Mesenteric fat pad (tissue), 1 donor: ENCODE measurements at places on chromosomes 11 and 22.

- DNase-seq = no peak
These were observed 17.4 kb downstream of the CTSC start for GRCh38 chr11:88320149-88320559.

DNA sequence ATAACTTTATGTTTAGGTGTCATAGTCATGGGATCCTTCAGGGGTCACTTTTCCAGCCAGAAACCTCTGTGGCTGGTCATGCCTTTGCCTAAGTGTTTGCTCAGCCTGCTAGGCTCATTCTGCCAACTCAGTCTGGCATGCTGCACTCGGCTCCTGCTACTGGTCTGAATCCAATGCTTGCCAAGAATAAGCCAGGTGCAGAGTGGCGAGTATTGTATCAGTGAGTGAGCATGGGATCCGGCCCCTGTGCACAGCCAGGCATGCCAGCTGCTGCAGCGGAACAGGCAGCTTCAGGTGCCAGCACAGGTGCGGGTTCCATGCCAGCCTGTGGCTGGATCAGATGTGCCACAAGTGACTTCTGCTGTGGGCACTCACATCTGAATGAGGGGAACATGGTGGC, 1269.3 kb upstream of the CNTN5 start:
- DNase-seq = peak; percentile 45

- DNase-seq = no peak
These were observed 131.9 kb upstream of the TEAD1 start for GRCh38 chr11:12542186-12542935.

DNA sequence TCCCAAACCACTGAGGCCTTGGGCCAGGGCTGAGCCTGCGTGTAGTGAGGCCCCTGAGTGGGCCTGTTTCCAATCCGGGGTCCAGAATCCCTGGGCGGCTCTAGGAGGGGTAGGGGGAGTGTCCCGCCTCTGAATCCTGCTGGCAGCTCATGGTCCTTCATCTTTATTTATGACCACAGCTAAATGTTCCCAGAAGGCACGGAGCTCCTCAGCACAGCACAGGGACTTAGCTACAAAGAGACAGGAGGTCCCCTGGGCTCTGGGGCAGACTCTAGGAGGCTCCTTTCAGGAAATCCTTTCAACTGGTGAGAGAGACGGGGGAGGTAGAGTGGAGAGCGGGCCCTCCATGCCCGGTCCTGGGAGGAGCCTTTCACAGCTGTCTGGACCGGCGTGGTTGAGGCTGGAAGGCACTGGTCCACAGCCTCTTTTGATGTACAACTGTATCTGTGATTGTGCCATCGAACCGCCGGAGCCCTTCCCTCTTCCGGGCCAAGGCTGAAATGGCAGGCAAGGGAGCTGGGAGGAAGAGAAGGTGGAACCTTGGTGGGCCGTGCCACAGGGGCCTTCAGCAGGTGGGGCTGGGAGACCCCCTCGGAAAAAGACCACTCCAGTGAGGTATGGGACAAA, 46.8 kb downstream of the SCUBE1 start:
- no peak for DNase-seq

- DNase-seq = no peak
These were observed 20.0 kb upstream of the CASP12 start for GRCh38 chr11:104918113-104918824.

DNA sequence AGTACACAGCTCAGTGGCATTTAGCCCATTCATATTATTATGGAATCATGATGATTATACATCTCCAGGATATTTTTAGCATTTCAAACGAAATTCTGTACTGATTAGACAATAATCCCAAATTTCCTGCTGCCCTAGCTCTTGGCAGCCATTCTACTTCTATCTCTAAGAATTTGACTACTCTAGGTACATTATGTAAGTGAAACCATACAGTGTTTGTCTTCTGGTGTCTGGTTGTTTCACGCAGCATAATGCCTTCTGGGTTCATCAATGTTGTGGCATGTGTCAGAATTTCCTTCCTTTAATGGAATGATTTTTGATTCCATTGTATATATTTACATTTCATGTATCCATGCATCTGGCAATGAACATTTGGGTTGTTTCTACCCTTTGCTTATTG, 517.7 kb downstream of the ETS1 start:
- no peak for DNase-seq

DNA sequence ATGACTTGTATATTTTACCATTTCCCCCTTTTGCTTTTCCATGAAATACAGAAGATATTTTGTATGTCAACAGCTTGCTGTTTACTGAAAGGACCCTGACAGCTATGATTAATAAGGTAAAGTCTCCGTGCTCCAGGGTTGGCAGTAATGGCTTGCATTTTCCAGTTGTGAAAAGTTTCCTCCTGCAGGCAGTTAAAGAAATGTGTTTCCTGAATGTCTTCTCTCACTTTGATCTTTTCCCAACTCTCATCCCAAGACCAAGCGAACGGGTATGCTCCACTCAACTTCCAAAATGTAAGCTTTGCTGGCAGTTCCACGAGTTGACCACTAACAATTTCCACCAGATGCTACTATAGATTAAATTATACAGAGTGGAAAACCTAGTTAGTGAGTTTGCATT, 8.9 kb downstream of the FIBIN start:
- DNase-seq = no peak

- no peak for DNase-seq
These were observed 49.0 kb downstream of the GRAMD4 start for GRCh38 chr22:46669201-46669600.

- no peak for DNase-seq
These were observed 272.8 kb downstream of the FAM76B start for GRCh38 chr11:95516786-95517185.

DNA sequence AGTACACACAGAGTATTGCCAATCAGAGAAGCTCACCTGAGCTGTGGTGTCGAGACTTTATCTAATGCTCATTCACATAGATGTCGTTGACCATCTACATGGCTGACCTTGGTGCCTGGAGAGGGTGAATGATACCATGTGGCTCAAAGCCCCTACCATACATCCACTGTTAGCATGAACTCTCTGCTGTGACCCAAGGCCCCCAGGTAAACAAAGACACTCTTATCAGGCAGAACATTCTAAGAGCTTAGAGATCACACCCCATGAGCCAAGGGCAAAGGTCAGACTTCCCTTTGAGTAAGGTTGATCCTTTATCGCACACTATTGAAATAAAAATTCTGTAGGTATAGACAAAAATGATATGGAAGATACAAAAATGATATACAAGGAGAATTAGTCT, 15.0 kb upstream of the PIWIL3 start:
- no peak for DNase-seq

- no peak for DNase-seq
These were observed 7.7 kb downstream of the LHFPL7 start for GRCh38 chr22:24938741-24939341.

- no peak for DNase-seq
These were observed 711.6 kb upstream of the LRRC4C start for GRCh38 chr11:42171046-42171445.

GRCh38 chr11:10294290-10294953, 403 bp upstream of the SBF2 start:
- no peak for DNase-seq

DNA sequence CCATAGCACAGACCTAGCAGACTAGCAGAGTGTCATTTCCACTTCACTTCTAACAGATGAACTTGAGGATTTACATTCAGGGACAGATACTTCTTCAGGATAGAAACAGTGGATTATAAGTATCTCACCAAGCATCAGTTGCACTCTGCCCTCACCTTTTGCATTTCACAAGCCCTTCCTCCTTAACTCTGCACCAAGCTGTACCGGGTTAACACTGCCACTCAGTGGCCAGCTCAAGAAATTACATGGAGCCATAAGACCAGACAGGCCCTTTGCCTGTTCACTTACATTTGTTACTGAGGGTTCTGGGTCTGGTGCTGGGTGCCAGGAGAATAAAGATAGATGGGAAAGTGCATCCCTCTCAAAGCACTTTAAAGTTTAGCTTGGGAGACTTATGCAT, 309.8 kb downstream of the SHANK2 start:
- DNase-seq = no peak

- DNase-seq = no peak
These were observed 94.7 kb upstream of the RASSF10 start for GRCh38 chr11:12914400-12914912.

DNA sequence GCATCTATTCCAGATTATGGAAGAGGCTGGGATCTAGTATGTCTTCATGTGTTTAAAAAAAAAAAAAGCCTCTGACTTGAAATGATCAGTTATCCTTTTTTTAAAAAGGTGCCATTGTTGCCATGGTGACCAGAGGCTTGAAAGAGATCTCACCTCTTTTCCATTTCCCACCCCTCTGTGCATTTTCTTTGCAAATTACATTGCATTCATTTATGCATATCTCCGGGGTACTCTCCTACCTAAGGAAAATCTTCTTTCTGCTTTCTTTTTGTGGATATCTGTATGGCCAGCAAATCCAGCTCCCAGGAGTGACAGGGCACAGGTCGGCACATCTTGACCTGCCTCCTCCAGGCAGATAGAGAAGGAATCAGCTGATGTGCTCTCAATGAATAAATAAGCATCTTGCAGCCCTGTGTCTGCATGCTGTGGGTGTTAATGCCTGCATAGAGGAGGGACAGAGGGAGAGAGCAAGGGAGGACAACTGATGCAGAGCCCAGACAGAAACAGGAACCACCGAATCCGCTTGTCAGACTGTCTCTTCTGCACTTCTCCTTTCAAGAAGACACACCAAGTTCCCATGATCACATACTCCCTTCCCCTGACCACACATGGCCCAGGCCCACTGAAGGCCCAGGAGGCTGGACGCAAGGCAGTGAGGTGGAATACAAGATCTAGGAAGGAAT, 50.9 kb downstream of the CWC15 start:
- no peak for DNase-seq

- no peak for DNase-seq
These were observed 1.3 kb downstream of the STX3 start for GRCh38 chr11:59756558-59756840.

GRCh38 chr22:20955548-20955947, 11.5 kb upstream of the AIFM3 start:
- no peak for DNase-seq

DNA sequence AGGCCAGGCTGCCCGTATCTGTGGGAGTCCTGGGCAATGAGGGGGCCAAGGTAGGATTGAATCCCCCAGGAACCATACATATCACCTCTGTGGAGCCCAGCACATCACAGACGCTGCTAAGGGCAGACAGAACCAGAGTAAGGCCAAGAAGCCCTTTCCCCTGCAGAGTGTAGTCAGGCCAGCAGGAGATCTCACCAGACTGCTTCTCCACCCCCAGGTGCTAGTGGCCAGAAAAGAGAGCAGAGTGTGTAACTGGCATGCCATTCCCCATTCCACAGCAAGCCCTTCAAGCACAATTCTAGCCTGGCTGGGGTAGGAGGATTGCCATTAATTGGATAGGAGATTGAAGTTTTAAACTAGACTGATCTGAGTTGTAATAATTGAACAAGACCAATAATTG, 28.0 kb upstream of the FCHSD2 start:
- DNase-seq = no peak

DNA sequence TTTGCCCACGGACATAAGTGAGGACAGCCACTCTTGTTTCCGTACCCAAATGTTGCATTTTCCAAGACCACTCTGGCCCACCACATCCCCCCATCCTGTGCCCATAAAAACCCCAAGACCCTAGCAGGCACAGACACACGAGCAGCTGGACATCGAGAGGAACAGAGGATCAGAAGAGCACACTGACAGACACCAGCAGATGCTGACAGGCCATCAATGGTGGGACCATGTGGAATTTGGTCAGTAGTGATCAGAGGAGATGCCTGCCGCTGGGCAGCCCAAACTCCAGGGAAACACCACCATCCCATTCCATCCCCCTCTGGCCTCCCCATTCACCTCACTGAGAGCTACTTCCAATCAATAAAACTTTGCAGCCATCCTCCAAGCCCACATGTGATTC, 87.0 kb downstream of the DLG2 start:
- DNase-seq = no peak

DNA sequence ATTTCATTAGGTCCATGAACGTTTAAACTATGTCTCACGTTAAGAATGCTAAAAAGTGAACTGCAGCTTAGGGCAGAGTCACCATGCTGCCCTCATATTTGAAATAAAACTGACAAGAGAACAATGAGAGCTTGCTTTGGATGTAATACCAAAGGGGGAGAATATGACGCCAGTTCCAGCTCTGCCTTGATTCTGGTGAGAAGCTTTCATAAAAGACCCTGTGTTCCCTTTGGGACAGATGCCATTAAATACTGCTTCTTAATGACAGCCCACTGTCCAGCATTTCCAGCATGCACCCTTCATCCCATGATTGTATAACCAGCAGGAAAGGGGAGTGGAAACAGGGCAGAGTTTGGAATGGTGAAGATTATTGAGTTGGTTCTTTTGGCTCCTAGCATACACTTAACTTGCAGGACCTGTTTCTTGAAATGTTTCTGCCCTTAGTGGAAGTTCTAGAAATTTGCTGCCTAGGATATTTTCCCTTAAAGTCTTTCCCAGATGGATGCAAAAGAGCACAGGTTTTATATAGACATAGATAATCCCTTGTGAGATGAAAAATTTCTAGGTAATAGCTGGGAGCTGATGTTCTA, 139.3 kb upstream of the LDLRAD3 start:
- DNase-seq = no peak

DNA sequence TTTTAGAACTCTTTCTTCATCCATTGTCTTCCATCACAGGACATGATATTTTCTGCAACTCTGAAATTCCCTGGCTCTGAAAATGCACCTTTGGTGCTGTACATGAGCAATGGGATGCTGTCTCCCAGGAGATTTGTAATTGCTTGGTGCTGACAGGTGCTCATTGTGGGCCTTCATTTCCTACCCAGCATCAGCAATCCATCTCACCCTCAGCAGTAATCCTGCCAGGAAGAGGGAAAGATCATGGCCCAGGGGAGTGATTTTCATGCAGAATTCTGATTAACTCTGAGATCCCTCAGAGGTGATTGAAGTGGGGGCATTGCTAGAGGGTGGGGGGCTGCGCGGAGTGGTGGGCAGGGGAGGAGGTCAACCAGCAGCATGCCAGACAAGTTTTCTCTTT, 651.7 kb downstream of the NELL1 start:
- no peak for DNase-seq

DNA sequence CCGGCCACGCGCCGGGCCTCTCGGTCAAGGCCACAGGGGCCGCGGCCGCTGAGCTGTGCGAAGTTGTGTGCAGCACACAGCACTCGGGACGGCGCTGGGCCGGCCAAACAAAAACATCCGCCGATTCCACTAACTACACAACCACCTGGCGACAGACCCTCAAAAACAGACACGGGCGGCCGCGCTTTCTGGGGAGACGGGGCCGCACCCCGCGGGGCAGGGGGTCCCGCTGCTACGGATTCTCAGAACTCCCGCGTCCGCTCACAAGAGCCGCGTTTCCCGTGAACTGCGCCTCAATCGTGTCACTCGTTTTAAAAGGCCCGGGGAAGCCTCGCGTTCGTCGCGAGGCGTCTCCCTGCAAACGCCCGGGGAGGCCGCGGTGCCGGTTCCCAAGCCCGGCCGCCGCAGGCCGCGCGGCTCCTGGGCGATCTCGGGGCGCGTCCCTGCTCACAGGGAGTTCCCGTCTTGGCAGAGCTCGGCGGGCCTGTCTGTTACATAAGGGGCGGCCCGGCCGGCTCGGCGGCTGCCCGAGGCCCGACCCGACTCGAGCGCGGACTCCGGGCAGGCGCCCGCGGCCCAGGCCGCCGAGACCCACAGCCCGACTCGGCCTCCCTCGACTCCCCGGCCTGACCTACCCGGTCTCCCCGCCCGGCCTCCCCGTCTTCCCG, 936 bp downstream of the BRD1 start:
- no peak for DNase-seq

- no peak for DNase-seq
These were observed 98.3 kb downstream of the ARHGAP42 start for GRCh38 chr11:100785148-100785983.
